ENCODE measurements at places on chromosomes 7 and 10.

- DNase-seq: no peak
Measured at GRCh38 chr7:84508606-84509005, 314.0 kb upstream of the SEMA3A start.

DNA sequence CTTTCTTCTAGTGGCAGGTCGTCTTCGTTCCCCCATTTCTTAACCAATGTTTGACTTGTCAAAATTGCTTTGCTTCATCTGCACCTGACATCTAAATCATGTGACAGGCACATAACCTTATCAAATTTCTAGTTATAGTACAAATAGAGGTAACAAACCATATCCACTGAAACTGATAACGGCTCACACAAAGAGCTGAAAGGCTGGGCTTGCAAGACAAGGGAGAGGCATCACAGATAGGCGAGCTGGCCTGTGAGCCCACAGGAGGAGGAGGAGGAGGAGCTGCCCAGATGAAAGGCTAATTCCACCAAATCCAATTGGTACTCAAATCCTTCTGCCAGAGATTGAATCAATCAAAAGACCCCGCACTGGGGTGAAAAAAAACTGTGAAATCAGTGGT, 80.2 kb upstream of the NEBL start:
- no peak for DNase-seq

- no peak for DNase-seq
Measured at GRCh38 chr7:106447318-106447847, 162.6 kb upstream of the NAMPT start.

- no peak for DNase-seq
Measured at GRCh38 chr10:120369856-120370276, 87.2 kb upstream of the PLPP4 start.

GRCh38 chr7:1640376-1641172, 29.5 kb upstream of the ELFN1 start:
- DNase-seq: no peak

GRCh38 chr10:17340144-17340829, 112.2 kb downstream of the VIM start:
- no peak for DNase-seq

- DNase-seq: no peak
Measured at GRCh38 chr7:36868727-36869411, 144.6 kb upstream of the AOAH start.

- DNase-seq: no peak
Measured at GRCh38 chr7:36010656-36011587, 142.1 kb upstream of the EEPD1 start.

All from stimulated activated CD4-positive, alpha-beta T cell treated with anti-CD3 and anti-CD28 coated beads, Interleukin-4, amount 100 ng/mL, for 1 hour (primary cell).